Umbilical cord (tissue), 2 donors: ENCODE measurements at places on chromosomes 1 and 21. TPM values are rescaled to one million over a fixed set of nuclear protein-coding genes. Genes with fewer than 3 reads are reported as not detected.

ITLN1 gene
- total RNA-seq: 2.2 TPM

DNA sequence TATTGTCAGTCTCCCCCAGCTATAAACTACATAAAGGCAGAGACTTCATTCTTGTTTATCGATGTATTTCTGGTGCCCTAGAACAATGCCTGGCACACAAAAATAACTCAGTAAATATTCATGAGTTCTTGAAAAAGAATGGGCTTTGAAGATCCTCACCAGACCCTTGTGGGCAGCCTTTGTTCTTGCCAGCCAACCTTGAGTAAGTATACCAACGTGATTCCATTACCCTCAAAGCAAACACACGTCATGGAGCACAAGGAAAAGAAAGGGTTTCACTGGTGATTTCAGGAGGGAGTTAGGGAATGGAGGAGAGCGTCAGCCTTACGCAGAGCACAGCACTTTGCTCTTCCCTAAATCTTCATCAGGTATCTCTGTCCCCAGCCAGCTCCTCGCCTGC lies 29.4 kb downstream of the NMNAT2 start:
- DNase-seq: no peak

GRCh38 chr1:53781654-53782053 lies 42.7 kb upstream of the GLIS1 start:
- no peak for DNase-seq

- DNase-seq: no peak
Measured at GRCh38 chr21:33088384-33088783, 18.4 kb downstream of the OLIG1 start.

DNA sequence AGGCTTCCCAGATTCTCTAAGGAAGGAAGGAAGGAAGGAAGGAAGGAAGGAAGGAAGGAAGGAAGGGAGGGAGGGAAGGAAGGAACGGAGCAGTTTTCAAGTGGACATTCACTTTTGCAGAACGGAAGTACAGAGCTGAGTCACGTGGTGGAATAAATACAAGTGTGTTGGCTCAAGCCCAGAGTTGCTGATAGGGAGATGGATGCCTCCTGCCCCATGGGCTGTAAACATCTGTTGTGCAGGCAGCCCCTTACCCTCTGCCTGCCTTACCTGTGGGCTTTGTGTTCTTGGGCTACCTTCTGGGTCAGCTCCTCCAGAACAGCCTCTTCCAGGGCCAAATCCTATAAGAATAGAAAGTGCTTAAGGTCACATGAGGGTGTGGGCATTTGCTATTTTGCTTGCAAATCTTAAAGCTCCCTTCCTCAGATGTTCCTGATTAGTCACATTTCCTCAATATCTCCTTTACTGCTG lies 121.7 kb downstream of the SMYD2 start:
- DNase-seq: no peak
